Foreskin melanocyte (primary cell): ENCODE measurements at places on chromosomes 11 and 22.

DNA sequence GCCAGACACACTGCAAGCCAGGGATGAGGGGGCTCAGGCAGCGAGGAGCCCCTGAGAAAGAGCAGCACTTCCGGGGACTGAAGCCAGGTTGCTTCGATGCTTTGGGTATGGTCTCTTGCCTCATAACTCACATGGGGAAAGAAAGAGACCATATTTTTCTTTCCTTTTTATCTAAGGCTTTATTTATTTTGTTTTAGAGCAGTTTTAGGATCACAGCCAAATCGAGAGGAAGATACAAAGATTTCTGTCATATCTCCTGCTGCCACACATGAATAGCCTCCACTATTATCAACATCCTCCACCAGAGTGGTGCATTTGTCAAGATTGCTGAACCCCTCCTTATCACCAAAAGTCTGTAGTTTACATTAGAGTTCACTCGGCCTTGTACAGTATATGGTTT is 24.3 kb upstream of the ADSL start:
- DNase-seq, result peak; percentile 31

DNA sequence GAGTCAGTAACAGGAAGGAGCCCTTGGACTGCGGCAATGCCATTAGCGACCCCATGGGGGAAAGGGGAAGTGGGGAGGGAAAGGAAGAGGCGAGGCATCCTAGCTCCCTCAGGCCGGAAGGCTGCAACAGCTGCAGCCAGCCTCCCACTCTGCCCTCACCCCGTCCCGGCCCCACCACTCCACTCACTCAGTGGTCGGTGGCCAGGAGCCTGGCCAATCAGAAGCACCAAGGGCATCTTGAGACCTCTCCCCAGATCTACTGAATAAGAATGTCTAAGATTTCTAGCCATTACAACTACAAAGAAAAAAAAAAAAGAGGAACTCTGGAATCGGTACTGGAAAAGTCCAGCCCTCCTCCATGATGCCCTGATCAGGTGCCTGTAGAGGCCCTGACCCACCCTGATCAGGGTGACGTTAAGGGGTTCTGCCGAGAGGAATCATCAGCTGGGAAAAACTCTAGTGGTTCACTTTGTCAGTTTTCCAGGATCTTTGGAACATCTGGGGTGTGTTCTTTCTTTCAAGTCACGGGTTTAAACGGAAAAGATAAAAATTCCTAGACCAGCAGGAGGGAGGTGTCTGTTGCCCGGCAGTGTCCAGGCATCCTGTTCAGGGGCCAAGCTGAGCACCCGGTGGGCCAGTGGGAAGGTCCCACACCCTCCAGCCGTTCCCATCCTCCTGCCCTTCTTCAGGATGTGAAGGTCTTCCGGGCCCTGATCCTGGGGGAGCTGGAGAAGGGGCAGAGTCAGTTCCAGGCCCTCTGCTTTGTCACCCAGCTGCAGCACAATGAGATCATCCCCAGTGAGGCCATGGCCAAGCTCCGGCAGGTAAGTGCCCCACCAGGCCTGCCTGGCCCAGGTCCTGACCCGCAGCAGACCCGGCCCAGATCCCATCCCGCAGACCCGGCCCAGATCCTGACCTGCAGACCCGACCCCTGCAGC is 14.4 kb downstream of the OAF start:
- DNase-seq, result no peak

GRCh38 chr11:19357943-19358342 is 117.2 kb upstream of the E2F8 start:
- no peak for DNase-seq

DNA sequence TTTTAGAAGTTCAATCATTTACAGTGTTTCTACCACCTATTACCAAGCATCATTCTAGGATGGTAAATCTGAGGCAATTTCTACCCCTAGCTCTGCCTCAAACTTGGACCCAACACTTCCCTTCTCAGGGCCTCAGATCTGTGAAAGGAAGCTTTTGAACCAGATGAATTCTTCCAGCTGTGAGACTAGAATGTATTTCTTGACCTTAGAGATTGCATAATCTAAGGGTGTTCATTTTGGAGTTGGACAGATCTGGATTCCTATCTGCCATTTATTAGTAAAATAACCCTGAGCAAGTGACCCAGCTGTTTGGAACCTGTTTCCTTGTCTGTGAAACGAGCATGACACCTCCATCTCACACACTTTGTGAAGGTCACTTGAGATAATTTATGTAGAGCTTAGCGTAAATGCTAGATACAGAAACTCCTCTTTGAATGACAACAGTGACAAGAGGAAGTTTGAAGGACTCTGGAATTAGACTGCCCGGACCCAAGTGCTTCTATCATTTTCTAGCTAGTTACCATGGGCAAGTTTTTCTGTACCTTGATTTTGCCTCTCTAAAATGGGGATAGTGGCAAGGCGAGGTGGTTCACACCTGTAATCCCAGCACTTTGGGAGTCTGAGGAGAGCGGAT is 3.8 kb upstream of the INTS5 start:
- no peak for DNase-seq

DNA sequence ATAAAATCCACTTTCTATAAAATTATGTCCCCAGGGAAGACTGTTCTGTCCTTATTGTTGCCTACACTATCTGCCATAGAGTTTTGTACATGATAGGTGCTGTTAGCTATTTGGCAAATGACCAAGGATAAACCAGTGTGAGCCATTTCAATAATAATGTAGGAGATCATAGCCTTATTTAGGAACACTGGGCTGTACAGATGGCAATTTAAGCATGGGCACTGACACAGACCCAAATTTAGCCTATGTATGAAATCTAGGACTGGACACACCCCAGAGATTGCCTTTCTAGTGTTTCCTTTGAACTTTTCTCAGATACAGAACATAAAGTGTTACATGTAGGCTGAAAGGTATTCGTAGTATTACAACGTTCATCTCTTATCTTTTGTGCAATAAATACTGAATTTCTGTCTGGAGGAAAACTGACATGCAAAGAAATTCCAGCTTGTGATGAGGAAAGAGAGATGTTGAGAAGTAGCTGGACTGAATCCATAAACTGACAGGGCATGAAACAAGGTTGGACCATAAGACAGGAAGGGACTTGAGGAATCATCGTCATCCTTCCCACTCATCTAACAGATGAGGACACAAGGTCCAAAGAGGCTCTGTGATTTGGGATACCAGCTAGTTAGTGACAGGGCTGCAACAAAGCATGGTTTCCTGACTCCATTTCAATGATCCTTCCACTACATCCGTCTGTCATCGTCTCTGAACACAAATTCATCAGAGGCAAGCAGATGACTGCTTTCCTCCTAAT is 60.3 kb downstream of the TMPRSS5 start:
- DNase-seq, result no peak

GRCh38 chr11:71383461-71383860 is 64.7 kb downstream of the DHCR7 start:
- no peak for DNase-seq

- no peak for DNase-seq
Measured at GRCh38 chr11:59730896-59731565, 17.4 kb upstream of the OR10V1 start.

GRCh38 chr11:119975561-119976152 is 162.3 kb downstream of the TRIM29 start:
- DNase-seq, result no peak

GRCh38 chr22:26295563-26296126 is 126.4 kb downstream of the SEZ6L start:
- DNase-seq, result no peak
